Astrocyte of the spinal cord (primary cell): ENCODE measurements at places on chromosomes 12 and 14.
A peak's percentile ranks its signal among the peaks of the same experiment; 100 is the strongest.

GRCh38 chr14:75738192-75738591 lies 77.1 kb downstream of the TTLL5 start:
- peak; percentile 35 for DNase-seq

DNA sequence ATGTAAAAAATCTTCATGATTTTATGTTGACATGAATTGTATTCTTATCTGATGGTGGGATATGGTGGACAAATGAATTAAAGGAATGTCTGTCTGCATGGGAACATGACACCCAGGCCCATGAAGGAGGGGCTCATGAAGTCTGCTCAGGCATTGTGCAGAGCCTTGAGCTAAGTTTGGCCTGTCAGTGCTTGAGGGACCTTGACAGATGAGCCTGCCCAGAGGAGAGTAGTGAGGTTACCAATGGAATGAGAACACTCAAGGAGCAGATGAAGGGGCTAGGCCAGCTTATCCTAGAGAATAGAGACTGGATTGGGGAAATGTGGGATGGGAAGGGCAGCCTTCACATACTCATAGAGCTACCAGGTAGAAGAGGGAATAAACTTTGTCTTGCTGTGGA lies 68.8 kb downstream of the TMX1 start:
- DNase-seq, result no peak

- peak; percentile 63 for DNase-seq
These were observed 2.0 kb upstream of the ART4 start for GRCh38 chr12:14845350-14845750.

DNA sequence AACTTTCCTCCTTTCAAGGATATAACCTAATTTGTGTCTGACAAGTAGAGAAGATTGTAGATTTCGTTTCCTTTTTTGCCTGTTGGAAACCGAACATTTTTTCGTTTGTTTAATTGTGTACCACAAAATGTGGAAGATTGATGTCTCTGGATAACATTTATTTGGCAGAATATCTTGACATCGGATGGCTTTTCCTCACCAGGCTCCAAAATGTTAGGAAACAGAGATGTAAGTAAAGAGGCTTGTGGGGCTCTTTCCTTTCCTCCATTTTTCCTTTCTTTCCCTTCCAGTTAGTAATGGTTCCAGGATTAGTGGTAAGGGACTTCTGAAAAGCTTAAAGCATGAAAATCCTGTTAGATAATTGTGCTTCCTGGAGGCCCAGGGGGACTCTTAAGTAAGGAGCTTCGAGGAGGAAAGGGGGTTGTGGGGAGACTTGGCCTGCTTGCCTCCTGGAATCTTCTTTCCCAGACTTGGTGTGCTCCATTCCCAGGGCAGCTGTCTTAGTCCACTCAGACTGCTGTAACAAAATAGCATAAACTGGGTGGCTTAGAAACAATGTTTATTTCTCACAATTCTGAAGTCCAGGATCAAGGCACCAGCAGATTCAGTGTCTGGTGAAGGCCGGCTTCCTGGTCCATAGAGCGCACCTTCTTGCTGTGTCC lies 243.1 kb upstream of the PWP1 start:
- DNase-seq, result no peak
